IPS DF 19.7 (cell line): ENCODE measurements at places on chromosomes 11 and 22.

GRCh38 chr11:68194675-68195294 lies 18.3 kb downstream of the KMT5B start:
- no peak for DNase-seq

DNA sequence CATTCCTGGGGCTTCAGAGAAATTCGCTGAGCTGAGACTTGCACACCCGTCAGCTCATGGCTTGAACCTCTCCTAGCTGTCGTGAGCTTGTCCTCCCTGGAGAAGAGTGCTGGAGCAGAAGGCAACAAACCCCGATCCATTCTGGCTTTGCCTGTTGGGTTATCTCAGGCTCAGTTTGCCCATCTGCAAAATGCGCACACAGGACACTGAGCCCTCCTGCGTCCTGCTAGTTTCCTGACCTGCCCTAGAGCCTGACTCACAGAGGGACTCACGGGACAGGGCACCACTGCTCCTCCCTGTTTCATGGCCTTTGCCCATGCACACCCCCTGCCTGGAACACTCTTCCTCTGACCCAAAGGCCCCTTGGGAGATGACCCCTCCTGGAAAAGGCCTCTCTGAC lies 365.0 kb downstream of the MN1 start:
- no peak for DNase-seq

GRCh38 chr11:126265811-126266210 lies 2.9 kb downstream of the SRPRA start:
- no peak for DNase-seq

DNA sequence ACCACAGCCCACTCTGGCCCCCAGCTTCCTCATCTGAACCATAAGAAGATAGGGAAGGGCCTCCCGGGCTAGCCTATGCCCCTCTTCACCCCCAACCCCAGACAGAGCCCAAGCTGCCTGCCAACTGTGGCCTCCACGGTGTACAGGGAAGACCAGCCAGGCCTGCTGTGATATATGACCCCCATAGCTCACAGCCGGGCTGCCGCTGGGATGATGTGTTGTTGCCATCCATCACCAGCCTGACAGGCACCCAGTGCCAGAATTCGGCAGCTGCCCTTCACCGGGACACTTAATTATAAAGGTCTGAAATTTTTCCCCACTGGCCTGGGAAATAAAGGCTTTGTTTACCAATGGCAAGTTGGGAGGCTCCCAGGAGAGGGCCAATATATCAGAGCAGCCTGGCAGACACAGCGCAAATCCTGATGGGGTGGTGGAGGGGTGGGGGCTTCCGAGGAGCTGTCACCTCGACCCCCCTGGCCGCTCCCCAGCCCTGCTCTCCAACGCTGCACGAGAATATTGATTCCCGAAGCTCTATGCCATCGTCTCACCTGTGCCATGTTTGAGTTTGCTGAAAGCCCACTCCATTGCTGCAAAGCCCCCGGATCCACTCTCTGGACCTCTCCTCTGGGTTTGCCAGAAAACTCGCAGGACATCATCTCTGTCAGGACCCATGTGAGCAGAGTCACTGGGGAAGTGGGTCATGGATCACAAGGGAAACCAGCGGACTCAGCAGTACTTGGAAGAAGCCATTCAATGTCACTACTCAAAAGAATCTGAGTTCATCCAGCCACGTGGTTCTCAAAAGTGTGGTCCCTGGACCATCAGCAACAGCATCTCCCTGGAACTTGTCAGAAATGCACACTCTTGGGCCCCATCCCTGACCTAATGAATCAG lies 296.9 kb downstream of the MN1 start:
- no peak for DNase-seq

DNA sequence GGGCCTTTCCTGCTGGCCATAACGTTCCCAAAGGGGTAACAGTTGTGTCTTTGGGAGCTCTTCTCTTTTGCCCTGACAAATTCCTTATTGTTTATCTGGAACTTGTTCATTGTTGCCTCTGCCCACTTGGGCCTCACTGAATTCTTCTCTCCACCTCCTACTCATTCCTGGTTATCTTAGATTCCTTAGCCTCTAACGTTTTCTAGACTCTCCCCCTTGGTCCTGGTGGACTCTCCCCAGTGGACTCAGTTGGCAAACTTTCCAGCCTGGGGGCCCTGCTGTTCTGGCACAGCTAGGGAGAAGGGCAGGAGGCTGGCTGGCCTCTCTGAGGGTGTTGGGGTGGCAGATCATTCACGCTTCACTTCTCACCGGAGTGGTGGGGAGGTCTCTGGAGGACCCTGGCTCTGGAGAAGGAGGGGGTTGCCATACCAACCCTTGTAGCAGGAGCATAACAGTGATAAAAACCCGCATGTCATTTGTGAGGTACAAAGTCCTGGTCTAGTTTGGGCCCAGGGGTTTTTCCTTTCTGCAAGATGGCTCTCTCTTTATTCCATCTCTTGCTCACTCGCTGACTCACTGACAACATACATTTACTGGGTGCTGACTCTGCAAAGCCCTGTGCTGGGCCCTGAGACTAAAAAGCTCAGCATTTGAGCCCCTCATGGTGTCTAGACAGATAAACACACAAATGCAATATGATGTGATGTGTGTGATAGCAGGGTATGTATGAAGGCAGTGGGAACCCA lies 39.7 kb downstream of the YWHAH start:
- no peak for DNase-seq
